Keratinocyte (primary cell): ENCODE measurements at places on chromosomes 2 and 18. TPM values are rescaled to one million over a fixed set of nuclear protein-coding genes. Genes with fewer than 3 reads are reported as not detected.

The CCDC121 gene
- polyA plus RNA-seq = 0.86 to 1.1 TPM (median 1.1 TPM) in 3 replicates

The SPP2 gene
- 0.13 to 0.14 TPM in 2 of 3 replicates, not detected in the other for polyA plus RNA-seq

DNA sequence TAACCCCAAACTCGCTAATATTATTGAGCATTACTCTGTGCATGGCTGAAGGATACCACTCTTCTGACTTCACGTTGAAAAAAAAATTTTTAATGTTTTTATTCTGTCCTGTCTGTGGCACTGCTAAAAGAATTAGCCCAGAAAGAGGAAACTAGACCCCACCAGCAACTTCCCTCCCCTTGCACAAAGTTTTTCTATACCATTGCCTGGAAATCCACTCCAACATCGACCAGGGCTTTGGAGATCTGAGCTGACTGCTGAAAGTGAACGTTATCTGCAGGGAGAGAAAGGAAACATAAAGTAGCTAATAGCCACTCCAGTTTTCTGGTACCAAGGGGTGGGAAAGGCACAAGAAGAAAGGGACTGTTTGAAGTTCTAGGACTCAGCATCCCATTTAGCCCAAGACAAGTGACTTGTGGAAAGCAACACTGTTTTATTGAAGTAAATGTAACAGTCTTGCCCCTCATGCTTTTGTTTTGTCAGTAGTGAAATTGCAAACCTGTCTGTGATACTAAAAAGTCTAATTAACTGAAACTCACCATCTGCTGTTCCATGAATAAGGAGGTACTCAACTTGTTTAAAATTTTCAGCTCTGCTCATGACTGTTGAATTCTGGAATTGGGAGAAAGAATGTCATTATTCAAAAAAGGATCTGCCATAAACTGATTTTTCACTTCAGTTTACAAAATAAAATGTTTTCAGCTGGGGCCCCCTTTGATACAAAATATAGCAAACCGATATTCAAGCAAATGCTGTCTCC is 79.1 kb downstream of the DPP4 start:
- no peak overlapping the region for H3K4me3 ChIP-seq
- H3K27me3 ChIP-seq = no peaks in the 10 kb centered on the region
- peaks cover 12% of the 10 kb centered on the region for H3K4me1 ChIP-seq
- no peak for DNase-seq

The SGPP2 gene
- polyA plus RNA-seq = 0.76 to 7.3 TPM (median 2.6 TPM) in 3 replicates

The GTF2A1L gene
- polyA plus RNA-seq = not detected in 3 replicates

The STEAP3 gene
- 15.5 to 29.7 TPM (median 19.9 TPM) in 3 replicates for polyA plus RNA-seq

The NEU4 gene
- polyA plus RNA-seq = not detected in 3 replicates

DNA sequence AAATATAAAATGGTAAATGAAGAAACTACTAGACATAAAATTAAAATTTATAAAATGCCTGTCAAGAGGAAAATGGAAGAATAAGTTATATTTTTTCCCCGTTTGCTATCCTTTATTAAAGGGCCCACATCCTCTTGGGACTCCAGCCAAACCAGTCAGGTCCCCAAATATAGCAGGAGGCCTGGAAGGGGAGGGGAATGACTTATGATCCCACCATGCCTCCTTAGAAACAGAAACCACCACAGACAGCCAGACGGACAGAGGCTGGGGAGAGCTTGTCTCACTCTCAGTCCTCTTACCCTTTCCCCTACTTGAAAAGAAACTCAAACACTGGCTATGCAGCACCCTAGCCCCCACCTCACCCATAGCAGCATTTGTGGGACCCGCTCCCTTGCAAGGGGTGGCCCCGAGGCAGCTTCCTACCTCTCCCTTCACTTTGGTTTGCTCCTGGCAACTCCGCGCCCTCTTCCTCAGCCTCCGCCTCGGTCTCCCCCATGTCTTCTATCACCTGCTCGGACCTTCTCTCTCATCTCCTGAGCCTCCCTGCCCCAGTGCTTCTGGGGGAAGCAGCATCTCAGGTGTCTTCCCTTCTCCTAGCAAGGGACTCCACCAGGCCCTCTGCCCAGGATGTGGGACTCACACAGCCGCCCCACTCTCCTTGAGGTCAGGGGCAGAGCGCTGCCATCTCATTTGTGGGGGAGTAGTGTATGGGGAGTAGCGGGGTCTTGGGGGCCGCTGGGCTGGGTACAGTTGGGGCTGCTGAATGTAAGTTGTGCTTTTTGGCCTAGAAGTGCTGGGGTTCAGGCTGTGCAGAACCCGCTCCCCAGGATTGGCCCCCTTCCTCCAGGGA is 37.4 kb upstream of the ANKRD62 start:
- no peaks in the 10 kb centered on the region for H3K27me3 ChIP-seq
- H3K4me3 ChIP-seq = no peak overlapping the region
- no peaks in the 10 kb centered on the region for H3K36me3 ChIP-seq
- no peak for DNase-seq
- H3K4me1 ChIP-seq = no peaks in the 10 kb centered on the region
- no peak overlapping the region for H3K27ac ChIP-seq

GRCh38 chr2:130243359-130243758 is 45.1 kb upstream of the TUBA3E start:
- no peaks in the 10 kb centered on the region for H3K27me3 ChIP-seq
- H3K27ac ChIP-seq = no peak overlapping the region
- no peak overlapping the region for H3K4me3 ChIP-seq
- DNase-seq = no peak
- H3K4me1 ChIP-seq = no peaks in the 10 kb centered on the region

DNA sequence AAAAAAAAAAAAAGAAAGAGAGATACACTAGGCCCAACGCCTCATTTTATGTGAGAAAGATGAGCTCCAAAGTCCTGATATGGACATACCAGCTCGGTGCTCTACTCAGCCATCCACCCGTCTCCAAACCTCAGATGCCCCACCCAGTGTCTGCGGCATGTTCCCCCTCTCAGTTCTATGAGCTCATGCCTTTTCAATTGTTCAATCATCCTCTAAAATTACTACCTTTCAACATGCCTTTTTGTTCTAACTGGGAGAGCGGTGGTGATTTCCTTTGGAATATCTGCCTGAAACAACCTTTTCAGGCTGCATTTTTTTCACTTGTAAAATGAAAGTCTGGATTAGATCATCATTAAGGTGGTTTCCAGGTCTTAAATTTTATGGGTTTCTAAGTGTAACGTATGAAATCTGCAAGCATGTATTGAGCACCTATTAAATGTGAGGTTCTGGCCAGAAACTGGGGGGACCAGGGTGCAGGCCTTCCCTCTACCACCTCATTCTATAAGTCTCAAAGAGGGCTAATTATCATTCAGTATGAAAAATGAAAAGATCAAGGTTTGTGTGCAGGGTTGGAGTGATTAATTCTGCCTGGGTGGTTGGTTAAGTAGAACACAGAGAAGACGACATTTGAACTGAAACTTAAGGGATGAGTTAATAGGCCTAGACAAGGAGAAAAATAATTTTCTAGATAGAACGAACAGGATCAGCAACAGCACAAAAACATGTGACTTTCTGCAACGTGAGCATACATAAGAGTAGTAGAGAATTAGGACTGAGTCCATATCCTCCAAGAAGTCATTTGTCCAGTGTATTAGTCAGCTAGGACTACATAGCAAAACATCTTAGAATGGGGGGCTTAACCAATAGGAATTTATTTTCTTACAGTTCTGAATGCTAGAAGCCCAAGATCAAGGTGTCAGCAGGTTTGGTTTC is 87.4 kb upstream of the GLS start:
- no peak for DNase-seq
- H3K4me1 ChIP-seq = peaks cover 30% of the 10 kb centered on the region
- no peaks in the 10 kb centered on the region for H3K27me3 ChIP-seq
- no peaks in the 10 kb centered on the region for H3K36me3 ChIP-seq
- H3K4me3 ChIP-seq = no peak overlapping the region

DNA sequence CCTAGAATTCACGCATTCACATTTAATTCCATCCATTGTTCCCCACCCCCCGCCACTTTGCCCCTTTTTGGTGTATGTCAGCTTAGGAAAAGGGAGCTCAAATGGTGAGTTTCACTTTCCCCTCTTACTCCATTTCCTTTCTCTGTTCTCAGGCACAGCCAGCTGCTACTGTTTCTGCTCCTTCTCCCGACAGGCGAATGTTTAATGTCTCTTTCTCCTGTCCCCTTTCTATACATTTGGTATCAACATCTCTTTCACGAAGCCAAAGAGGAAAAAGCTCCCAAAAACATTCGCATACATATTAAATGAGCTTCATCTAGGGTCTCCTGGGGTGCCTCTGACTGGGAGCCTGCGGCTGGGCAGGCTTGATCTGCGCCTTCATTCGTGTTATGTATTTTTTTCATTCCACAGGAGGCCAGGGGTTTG is 124.2 kb upstream of the SATB2 start:
- no peaks in the 10 kb centered on the region for H3K27me3 ChIP-seq
- no peaks in the 10 kb centered on the region for H3K4me1 ChIP-seq
- H3K4me3 ChIP-seq = no peak overlapping the region
- H3K36me3 ChIP-seq = no peaks in the 10 kb centered on the region
- no peak for DNase-seq
- H3K27ac ChIP-seq = no peak overlapping the region

DNA sequence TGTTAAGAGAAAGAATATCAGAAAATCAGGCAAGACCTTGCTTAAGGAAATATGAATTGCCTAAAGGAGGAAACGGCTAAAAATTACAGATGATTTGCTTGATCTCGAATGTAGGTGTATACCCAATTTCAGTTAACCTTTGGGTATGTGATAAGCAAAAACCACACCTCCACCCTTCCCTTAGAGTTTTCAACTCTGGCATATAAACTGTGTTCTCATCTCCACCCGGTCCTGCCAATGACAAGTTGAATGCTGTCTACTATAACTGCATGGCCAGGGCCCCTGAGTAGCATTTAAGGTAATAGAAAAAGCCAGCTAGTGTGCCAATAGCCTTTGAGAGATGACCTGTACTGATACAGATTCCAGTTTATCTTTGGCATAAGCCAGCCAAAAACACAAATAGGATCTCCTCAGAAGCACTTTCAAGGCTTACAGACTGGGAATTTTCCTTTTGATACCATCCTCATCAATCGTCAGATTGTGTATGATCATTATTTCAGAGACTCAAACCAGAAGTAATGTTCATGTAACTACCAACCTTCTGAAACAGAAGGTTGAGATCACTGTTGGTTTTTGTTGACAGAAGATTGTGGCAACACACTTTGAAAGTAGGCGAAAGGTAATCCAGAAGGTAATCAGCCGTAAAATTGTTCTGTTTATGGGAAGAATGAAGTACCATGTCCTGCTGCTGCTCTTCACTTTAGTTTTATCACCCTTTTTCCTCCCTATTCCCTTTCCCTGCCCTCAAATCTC is 163.1 kb downstream of the GFPT1 start:
- no peak overlapping the region for H3K4me3 ChIP-seq
- H3K27ac ChIP-seq = no peak overlapping the region
- DNase-seq = no peak
- no peaks in the 10 kb centered on the region for H3K27me3 ChIP-seq

The CHRNG gene
- polyA plus RNA-seq = not detected in 3 replicates

- peaks cover 27% of the 10 kb centered on the region for H3K27me3 ChIP-seq
- H3K36me3 ChIP-seq = no peaks in the 10 kb centered on the region
- peaks cover 9% of the 10 kb centered on the region for H3K4me1 ChIP-seq
- DNase-seq = no peak
- no peak within 1 kb of the TSS for H3K27ac ChIP-seq
These were observed at the start of gene KCNG3 for GRCh38 chr2:42493468-42494354. Gene KCNG3, minus strand, starts transcription at chr2:42493982. Its CDS starts 481 bp downstream, at chr2:42493501.

- no peaks in the 10 kb centered on the region for H3K36me3 ChIP-seq
- DNase-seq = no peak
- no peak overlapping the region for H3K27ac ChIP-seq
- H3K4me3 ChIP-seq = no peak overlapping the region
- H3K27me3 ChIP-seq = no peaks in the 10 kb centered on the region
These were observed 515.1 kb downstream of the STK39 start for GRCh38 chr2:167732326-167732725.

DNA sequence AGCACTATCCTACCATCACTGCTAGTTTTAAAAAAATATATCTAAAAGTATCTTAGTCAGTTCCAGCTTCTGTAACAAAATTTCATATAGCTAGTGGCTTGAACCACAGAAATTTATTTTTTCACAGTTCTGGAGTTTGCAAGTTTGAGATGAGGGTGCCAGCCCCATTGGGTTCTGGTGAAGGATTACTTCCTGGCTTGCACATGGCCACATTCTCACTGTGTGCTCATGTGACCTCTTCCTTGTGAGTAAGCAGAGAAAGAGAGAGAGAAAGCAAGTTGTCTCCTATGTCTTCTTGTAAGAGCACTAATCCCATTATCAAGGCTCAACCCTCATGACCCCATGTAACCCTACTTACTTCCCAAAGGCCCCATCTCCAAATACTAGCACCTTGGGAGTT is 158.9 kb downstream of the DOK6 start:
- H3K27me3 ChIP-seq = no peaks in the 10 kb centered on the region
- no peak overlapping the region for H3K4me3 ChIP-seq
- no peak overlapping the region for H3K27ac ChIP-seq
- H3K4me1 ChIP-seq = no peaks in the 10 kb centered on the region
- no peak for DNase-seq

The REG1B gene
- polyA plus RNA-seq = not detected in 3 replicates

The ANO7 gene
- polyA plus RNA-seq = 0.14 to 0.50 TPM (median 0.17 TPM) in 3 replicates

DNA sequence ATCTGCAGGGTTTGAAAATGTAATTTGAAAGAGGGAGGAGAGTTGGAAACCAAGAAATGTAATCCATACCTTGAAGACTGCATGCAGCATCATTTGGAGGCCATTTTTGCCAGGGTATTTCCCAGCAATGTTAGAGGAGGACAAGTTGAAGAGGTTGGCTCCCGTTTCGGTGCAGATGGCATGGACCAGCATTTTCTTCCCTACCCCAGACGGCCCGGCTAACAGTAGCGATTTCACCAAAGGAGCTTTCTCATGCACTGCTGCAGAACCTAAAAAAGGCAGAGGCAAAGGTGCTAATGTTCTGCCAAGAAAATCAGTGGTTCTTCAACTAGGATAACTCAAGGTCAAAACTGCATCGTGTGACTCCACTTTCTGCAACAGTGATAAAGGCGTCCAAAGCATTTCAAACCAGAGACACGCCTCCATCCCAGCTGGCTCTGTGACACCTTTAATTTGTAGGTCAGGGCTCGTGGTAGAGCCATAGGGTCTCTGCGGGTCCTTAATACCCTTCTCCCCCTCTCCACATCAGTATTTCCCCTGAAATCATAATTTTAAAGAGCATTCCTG is 99.6 kb upstream of the ASB18 start:
- H3K27me3 ChIP-seq = no peaks in the 10 kb centered on the region
- DNase-seq = no peak
- H3K27ac ChIP-seq = no peak overlapping the region
- H3K4me1 ChIP-seq = no peaks in the 10 kb centered on the region
- H3K36me3 ChIP-seq = no peaks in the 10 kb centered on the region

DNA sequence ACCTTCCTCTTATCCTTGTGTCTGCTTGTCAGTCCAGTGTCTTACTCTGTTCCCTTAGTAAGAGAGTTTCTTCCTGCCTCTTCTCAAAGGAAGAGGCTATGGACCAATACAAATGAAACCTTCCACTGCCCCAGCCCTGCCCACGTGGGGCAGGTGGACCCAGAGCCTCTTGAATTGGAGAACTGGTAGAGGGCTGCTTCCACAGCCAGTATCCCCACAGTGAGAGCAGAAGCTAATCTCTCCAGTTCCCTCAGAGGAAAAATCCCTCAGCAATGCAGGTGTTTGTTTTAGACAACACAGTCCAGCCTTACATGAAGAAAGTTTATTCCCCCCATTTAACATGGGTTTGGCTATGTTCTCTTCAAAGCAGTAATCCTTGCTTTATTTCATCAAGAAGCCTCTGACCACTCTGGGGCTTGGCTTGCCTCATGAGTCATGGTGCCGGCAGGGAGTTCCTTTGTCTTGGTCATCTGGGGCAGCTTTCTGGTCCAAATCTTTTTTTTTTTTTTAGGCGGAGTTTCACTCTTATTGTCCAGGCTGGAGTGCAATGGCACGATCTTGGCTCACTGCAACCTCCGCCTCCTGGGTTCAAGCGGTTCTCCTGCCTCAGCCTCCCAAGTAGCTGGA is 6.5 kb upstream of the CYBRD1 start:
- no peaks in the 10 kb centered on the region for H3K4me1 ChIP-seq
- H3K27me3 ChIP-seq = no peaks in the 10 kb centered on the region
- no peak overlapping the region for H3K27ac ChIP-seq
- H3K4me3 ChIP-seq = no peak overlapping the region
